Activated T-cell treated with anti-CD3 and anti-CD28 coated beads, Interleukin-2, amount 50 U/mL, for 72 hours (primary cell): ENCODE measurements at places on chromosomes 4 and X. TPM values are rescaled to one million over a fixed set of nuclear protein-coding genes. Genes with fewer than 3 reads are reported as not detected.

GRCh38 chr4:107825072-107825824 is 516 bp downstream of the SGMS2 start:
- peaks cover 14% of the 10 kb centered on the region for H3K4me1 ChIP-seq
- DNase-seq: no peak
- H3K36me3 ChIP-seq: no peaks in the 10 kb centered on the region
- peaks cover 65% of the 10 kb centered on the region for H3K27me3 ChIP-seq
- H3K27ac ChIP-seq: no peak overlapping the region
- peak overlapping the region; percentile 86 for H3K4me3 ChIP-seq

DNA sequence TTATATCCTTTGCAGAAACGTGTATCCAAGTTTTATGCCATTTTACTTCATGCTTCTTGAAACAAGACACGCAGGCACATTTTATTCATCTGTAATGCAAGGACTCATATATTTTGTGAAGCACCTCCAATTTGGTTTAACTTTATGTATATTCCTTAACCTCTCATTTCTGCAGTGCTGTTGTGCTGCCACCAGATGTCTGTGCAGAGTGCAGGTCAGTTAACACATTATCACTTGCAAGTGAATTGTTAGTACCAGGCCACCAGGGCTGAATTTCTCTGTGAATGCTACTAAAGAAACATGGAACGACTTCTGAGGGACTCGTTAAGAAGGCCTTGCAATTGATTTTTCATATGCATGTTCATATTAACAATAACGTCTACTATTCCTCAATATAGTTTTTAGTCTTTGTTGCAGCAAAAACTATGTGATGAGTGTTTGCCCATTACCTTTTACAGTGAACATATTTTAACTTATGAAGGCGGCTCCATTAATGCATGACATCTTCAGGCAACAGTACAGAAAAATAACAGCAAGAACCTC is 770.3 kb downstream of the NLGN4X start:
- no peaks in the 10 kb centered on the region for H3K4me1 ChIP-seq
- no peaks in the 10 kb centered on the region for H3K27me3 ChIP-seq
- no peak overlapping the region for H3K27ac ChIP-seq
- no peak overlapping the region for H3K4me3 ChIP-seq

DNA sequence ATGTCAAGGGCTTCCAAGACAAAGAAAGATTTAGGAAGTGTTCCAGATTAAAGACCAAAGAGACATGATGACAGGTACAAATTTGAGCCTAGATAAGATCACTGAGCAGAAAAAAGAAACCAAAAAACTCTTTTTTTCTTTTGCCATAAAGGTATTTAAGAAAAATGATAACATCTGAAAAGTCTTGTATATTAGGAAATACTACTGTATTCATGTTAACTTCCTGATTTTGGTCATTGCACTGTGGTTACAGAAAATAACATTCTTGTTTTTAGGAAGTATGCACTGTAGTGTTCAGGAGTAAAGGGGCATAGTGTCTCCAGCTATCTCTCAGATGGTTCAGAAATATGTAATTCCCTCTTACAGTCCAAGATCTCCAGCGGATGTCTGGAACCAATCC is 37.1 kb downstream of the RWDD4 start:
- H3K36me3 ChIP-seq: no peaks in the 10 kb centered on the region
- no peak overlapping the region for H3K27ac ChIP-seq
- no peak for DNase-seq
- H3K27me3 ChIP-seq: no peaks in the 10 kb centered on the region

The HSFX3 gene
- not detected for total RNA-seq

DNA sequence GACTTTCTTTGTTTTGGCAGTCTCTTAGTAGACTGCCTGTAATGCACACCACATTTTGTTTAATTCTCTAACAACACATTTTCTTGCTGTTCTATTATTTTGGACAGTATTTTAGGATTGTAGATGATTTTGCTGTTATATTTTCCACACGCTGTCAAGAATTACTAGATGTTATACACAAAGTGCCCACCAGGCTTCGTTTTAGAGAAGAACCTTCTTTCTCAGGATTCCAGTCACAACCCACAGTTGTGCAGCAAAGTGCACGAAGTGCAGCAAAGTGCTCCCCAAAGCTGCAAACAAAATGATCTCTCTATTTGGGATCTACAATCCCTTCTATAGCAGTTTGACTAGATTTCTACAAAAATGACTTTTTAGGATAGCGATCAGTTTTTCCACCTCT is 2.4 kb downstream of the ZNF141 start:
- H3K27ac ChIP-seq: peak overlapping the region; percentile 62
- DNase-seq: no peak
- peak overlapping the region; percentile 11 for H3K4me3 ChIP-seq
- peaks cover 18% of the 10 kb centered on the region for H3K4me1 ChIP-seq
- H3K36me3 ChIP-seq: peaks cover 77% of the 10 kb centered on the region

DNA sequence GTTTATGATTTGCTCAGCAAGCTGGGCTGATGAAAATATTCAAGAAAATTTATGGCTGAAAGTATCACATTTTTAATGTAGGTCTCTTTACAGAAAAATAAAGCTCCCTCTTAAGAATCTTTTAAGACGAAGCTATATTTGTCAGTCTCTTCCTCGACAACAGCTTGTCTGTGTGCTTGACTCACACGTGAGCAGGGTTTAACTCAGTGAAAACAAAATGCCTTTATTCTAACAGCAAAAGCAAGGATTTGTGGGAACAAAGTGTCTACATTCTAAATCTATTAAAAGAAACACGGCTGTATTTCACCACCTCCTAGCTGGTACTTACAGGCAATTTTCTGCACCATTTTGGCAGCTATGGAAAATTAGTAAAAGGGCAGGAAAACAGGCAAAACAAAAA is 75.5 kb downstream of the NYX start:
- H3K27me3 ChIP-seq: peaks cover 32% of the 10 kb centered on the region
- H3K4me1 ChIP-seq: peaks cover 29% of the 10 kb centered on the region
- no peak overlapping the region for H3K4me3 ChIP-seq

DNA sequence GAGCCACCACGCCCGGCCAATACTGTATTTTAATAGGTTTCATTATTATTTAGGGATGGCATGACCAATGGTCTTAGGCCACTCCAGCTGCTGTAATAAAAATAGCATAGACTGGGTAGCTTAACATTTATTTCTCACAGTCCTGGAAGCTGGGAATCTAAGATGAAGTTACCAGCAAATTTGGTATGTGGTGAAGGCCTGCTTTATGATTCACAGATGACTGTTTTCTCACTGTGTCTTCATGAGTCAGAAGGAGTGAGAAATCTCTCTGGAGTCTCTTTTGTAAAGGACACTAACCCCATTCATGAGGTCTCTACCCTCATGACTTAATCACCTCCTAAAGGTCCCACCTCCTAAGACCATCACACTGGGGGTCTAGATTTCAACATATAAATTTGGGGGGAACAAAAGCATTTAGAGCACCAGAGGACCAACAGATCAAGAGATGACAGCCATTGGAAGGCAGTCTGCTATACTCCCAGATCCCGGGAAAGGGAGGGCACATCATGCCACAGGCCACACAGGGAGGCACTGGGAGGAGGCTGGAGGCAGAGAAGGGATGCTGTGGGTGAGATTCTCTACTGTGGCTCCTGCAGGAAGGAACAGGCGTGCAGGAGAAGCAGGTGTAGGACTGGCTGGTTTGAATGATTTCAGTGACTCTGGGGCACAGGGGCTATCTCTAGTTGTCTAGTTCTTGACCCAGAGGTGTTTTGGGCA is 335.8 kb upstream of the SFRP2 start:
- no peaks in the 10 kb centered on the region for H3K4me1 ChIP-seq
- H3K27ac ChIP-seq: no peak overlapping the region
- no peak for DNase-seq
- H3K36me3 ChIP-seq: no peaks in the 10 kb centered on the region

The PPP2R2C gene
- not detected for total RNA-seq

GRCh38 chr4:13201241-13201640 is 282.9 kb downstream of the RAB28 start:
- H3K4me3 ChIP-seq: no peak overlapping the region
- H3K36me3 ChIP-seq: no peaks in the 10 kb centered on the region
- no peak for DNase-seq
- H3K27ac ChIP-seq: no peak overlapping the region
- H3K4me1 ChIP-seq: no peaks in the 10 kb centered on the region

DNA sequence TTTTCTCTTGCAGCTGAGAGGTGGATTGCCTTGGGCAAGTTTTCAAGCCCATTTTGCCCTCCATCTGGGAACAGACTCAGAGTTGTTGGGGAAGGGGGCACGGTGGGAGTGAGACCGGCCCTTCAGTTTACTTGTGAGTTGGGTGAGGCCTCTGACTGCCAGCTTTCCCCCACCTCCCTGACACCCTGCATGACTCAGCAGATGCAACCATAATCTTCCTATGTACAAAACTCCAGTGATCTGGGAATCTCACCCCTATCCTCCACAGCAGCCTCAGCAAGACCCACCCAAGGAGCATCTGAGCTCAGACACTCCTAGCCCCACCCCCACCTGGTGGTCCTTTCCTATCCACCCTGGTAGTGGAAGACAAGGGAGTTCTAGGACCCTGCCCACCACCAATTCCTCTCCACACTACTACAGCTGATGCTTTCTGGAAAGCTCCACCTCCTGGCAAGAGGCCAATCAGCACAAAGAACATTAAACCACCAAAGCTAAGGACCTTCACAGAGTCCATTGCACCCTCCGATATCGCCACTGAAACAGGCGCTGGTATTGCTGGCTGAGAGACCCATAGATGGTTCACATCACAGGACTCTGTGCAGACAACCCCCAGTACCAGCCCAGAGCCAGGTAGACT is 99.4 kb upstream of the STK26 start:
- no peaks in the 10 kb centered on the region for H3K4me1 ChIP-seq
- no peak overlapping the region for H3K27ac ChIP-seq
- peaks cover 2% of the 10 kb centered on the region for H3K36me3 ChIP-seq
- peaks cover 61% of the 10 kb centered on the region for H3K27me3 ChIP-seq
- no peak overlapping the region for H3K4me3 ChIP-seq
- DNase-seq: no peak

DNA sequence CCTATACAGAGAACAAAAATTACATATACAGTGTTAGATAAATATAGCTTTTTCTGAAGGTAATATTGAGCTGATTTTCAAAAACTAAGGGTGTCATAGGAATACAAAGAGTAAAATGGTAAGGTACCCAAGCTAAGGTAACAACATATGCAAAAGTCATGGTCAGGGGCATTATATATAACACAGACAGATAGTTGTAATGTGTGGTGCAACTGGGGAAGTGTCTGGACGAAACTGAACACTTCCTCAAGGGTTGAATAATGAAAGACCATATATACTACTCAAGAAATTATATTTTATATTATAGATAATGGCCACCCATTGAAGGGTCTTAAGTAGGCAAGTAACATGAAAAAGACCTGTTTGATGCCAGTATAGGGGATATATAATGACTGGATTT is 262.1 kb upstream of the CXXC4 start:
- H3K27me3 ChIP-seq: no peaks in the 10 kb centered on the region
- no peaks in the 10 kb centered on the region for H3K4me1 ChIP-seq
- no peak for DNase-seq
- H3K36me3 ChIP-seq: no peaks in the 10 kb centered on the region
- no peak overlapping the region for H3K27ac ChIP-seq
- no peak overlapping the region for H3K4me3 ChIP-seq

GRCh38 chr4:55791666-55792065 is 27.9 kb upstream of the EXOC1L start:
- H3K4me3 ChIP-seq: no peak overlapping the region
- H3K27me3 ChIP-seq: peaks cover 45% of the 10 kb centered on the region
- no peak overlapping the region for H3K27ac ChIP-seq
- no peaks in the 10 kb centered on the region for H3K36me3 ChIP-seq

GRCh38 chr4:20627866-20628265 is 72.4 kb upstream of the PACRGL start:
- no peaks in the 10 kb centered on the region for H3K36me3 ChIP-seq
- DNase-seq: no peak
- H3K4me3 ChIP-seq: no peak overlapping the region
- no peak overlapping the region for H3K27ac ChIP-seq
- H3K4me1 ChIP-seq: no peaks in the 10 kb centered on the region

The BEX5 gene
- total RNA-seq: 5.8 TPM

The ATP8A1 gene
- total RNA-seq: 55.9 TPM

The ADGRL3 gene
- total RNA-seq: not detected

DNA sequence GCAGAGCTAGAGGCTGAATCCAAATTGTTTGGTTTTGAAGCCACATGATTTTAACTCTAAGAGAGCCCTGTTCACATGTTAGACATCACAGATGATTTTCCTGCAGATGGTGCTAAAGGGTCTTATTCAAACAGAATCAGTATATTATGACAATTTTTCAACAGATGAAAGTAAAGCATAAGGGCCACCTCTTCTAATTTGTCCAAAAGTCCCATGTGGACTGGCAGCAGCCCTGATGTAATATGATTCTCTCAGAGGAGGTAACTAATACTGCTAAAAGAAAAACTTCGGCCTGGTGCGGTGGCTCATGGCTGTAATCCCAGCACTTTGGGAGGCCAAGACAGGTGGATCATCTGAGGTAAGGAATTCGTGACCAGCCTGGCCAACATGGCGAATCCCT is 26.0 kb upstream of the SETD7 start:
- H3K4me1 ChIP-seq: no peaks in the 10 kb centered on the region
- H3K27ac ChIP-seq: no peak overlapping the region
- H3K27me3 ChIP-seq: peaks cover 12% of the 10 kb centered on the region
- H3K36me3 ChIP-seq: no peaks in the 10 kb centered on the region
- no peak overlapping the region for H3K4me3 ChIP-seq

DNA sequence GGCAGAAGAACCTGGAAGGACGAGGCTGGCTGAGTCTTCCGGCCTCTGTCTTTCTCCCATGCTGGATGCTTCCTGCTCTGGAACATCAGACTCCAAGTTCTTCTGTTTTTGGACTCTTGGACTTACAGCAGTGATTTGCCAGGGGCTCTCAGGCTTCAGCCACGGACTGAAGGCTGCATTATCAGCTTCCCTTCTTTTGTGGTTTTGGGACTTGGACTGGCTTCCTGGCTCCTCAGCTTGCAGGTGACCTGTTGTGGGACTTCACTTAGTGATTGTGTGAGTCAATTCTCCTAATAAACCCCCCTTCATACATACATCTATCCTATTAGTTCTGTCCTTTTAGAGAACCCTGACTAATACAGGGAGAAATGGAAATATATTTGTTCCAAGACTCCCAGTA is 265.8 kb downstream of the PCDH18 start:
- H3K4me3 ChIP-seq: no peak overlapping the region
- no peaks in the 10 kb centered on the region for H3K4me1 ChIP-seq
- H3K27ac ChIP-seq: no peak overlapping the region
- no peaks in the 10 kb centered on the region for H3K27me3 ChIP-seq

- no peaks in the 10 kb centered on the region for H3K27me3 ChIP-seq
- H3K27ac ChIP-seq: no peak overlapping the region
- DNase-seq: no peak
- peaks cover 7% of the 10 kb centered on the region for H3K36me3 ChIP-seq
- H3K4me3 ChIP-seq: no peak overlapping the region
Measured at GRCh38 chr4:142168181-142168580, 531.8 kb downstream of the IL15 start.

DNA sequence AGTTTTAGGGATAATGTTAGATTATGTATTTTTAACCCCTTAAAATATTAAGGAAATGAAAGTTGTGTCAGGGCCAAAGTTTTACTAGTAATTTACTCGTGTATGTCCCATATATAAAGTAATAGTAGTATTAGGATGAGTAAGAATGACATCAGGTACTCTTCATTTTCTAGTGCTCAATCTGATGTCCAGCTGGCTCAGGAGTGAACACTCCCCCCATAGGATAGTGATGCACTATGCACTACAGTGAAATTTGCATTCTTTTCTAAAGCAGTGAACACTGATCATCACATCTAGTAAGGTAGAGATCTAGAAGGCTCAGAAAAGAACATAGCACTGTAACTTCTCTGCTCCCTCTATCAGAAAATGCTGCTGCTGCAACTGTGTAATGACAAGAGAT is 409.7 kb downstream of the GLUD2 start:
- H3K27ac ChIP-seq: no peak overlapping the region
- no peaks in the 10 kb centered on the region for H3K36me3 ChIP-seq
- no peak for DNase-seq
- no peak overlapping the region for H3K4me3 ChIP-seq
- peaks cover 6% of the 10 kb centered on the region for H3K27me3 ChIP-seq

The DCAF12L1 gene
- total RNA-seq: not detected
